ENCODE measurements at places on chromosomes 16 and 17.

DNA sequence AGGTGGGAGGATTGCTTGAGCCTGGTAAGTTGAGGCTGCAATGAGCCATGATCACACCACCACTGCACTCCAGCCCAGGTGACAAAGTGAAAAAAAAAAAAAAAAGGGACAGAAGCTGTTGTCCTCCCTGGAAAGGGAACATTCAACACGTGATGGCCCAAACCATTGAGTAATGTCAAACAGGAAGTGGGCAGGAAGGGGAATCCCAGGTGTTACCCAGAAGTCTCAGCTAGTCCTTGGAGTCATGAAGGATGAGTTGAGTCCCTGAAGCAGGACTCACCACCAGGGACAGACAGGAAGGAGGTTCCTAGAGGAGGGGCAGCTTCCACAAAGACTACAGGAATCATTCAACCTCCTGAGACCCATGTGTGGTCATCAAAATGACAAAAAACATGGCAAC lies 19.8 kb upstream of the CMIP start:
- no peak overlapping the region for H3K27ac ChIP-seq
- peaks cover 3% of the 10 kb centered on the region for H3K4me1 ChIP-seq
- no peaks in the 10 kb centered on the region for H3K27me3 ChIP-seq

GRCh38 chr17:7883781-7884386 lies 4.7 kb upstream of the CHD3 start:
- peaks cover 21% of the 10 kb centered on the region for H3K4me1 ChIP-seq
- no peaks in the 10 kb centered on the region for H3K27me3 ChIP-seq
- peak overlapping the region; percentile 94 for H3K27ac ChIP-seq
- peaks cover 33% of the 10 kb centered on the region for H3K36me3 ChIP-seq
- H3K4me3 ChIP-seq, result peak overlapping the region; percentile 12

GRCh38 chr16:84677017-84677803 lies 22.6 kb upstream of the USP10 start:
- H3K4me1 ChIP-seq, result peaks cover 14% of the 10 kb centered on the region
- no peaks in the 10 kb centered on the region for H3K36me3 ChIP-seq
- no peaks in the 10 kb centered on the region for H3K27me3 ChIP-seq

- H3K4me1 ChIP-seq, result no peaks in the 10 kb centered on the region
- no peak overlapping the region for H3K4me3 ChIP-seq
- DNase-seq, result peak; percentile 41
- no peaks in the 10 kb centered on the region for H3K36me3 ChIP-seq
- H3K27ac ChIP-seq, result no peak overlapping the region
Observed at GRCh38 chr17:80425835-80426426, 11.0 kb downstream of the ENDOV start.

GRCh38 chr17:31072186-31072585 lies 22.6 kb upstream of the NF1 start:
- H3K4me1 ChIP-seq, result peaks cover 43% of the 10 kb centered on the region
- peak; percentile 67 for DNase-seq
- H3K27me3 ChIP-seq, result no peaks in the 10 kb centered on the region

GRCh38 chr16:56608876-56609462 lies 585 bp downstream of the MT2A start:
- H3K4me3 ChIP-seq, result peak overlapping the region; percentile 54
- peak overlapping the region; percentile 100 for H3K27ac ChIP-seq
- H3K36me3 ChIP-seq, result peaks cover 17% of the 10 kb centered on the region
- peaks cover 62% of the 10 kb centered on the region for H3K4me1 ChIP-seq

GRCh38 chr16:15440852-15441251 lies 6.5 kb downstream of the BMERB1 start:
- no peaks in the 10 kb centered on the region for H3K27me3 ChIP-seq
- DNase-seq, result no peak
- H3K4me3 ChIP-seq, result no peak overlapping the region
- H3K36me3 ChIP-seq, result no peaks in the 10 kb centered on the region

GRCh38 chr17:75697651-75698291 lies 23.5 kb upstream of the ITGB4 start:
- H3K4me1 ChIP-seq, result peaks cover 68% of the 10 kb centered on the region
- no peak overlapping the region for H3K4me3 ChIP-seq
- DNase-seq, result no peak
- H3K27ac ChIP-seq, result peak overlapping the region; percentile 100
- no peaks in the 10 kb centered on the region for H3K27me3 ChIP-seq
- H3K36me3 ChIP-seq, result peaks cover 65% of the 10 kb centered on the region

GRCh38 chr17:75535119-75535537 lies 9.6 kb downstream of the LLGL2 start:
- H3K4me3 ChIP-seq, result no peak overlapping the region
- no peaks in the 10 kb centered on the region for H3K27me3 ChIP-seq
- peaks cover 16% of the 10 kb centered on the region for H3K36me3 ChIP-seq
- H3K27ac ChIP-seq, result no peak overlapping the region
- peaks cover 5% of the 10 kb centered on the region for H3K4me1 ChIP-seq

DNA sequence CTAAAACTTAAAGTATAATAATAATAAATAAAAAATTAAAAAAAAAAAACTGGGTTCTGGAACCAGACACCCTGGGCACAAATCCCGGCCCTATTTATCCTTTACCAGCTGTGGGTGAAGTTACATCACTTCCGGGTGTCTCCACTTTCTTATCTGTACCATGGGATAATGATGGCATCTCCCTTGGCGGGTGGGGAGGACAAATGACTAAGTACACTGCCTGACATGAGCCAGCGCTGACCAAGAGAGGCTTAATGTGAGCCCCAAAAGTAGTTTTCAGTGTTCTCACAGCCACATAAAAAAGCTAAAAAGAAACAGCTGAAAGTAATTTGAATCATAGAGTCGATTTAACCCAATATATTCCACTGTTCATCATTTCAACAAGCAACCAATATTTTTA lies 424.9 kb downstream of the SOX9 start:
- H3K4me3 ChIP-seq, result no peak overlapping the region
- no peak overlapping the region for H3K27ac ChIP-seq
- H3K36me3 ChIP-seq, result peaks cover 6% of the 10 kb centered on the region
- no peaks in the 10 kb centered on the region for H3K27me3 ChIP-seq

DNA sequence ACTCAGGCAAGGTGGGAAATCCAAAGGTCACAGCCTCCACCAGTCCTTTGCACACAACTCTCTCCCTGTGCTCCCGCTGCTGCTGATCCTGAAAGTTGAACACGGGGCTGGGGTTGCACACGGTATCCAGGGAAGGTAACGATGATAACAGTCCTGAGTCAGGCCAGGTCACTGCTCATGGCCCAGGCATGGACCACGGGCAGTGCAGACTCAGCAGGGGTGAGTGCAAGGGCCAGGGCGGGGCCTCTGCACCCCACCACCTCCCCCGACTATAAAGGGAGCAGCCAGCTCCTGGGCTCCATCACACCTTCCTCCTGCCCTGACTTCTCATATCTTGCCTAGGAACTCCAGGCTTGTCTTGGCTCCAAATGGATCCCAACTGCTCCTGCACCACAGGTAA lies at the start of gene MT1B:
Gene MT1B, plus strand, starts transcription at position 301 of the 400 bp plus-strand sequence. Its CDS starts 68 bp downstream, at position 369.
- H3K36me3 ChIP-seq, result no peaks in the 10 kb centered on the region
- H3K4me1 ChIP-seq, result peaks cover 14% of the 10 kb centered on the region
- H3K4me3 ChIP-seq, result no peak within 1 kb of the TSS
- H3K27me3 ChIP-seq, result no peaks in the 10 kb centered on the region
- no peak within 1 kb of the TSS for H3K27ac ChIP-seq

- H3K27ac ChIP-seq, result no peak overlapping the region
- H3K27me3 ChIP-seq, result no peaks in the 10 kb centered on the region
- H3K36me3 ChIP-seq, result no peaks in the 10 kb centered on the region
- H3K4me3 ChIP-seq, result no peak overlapping the region
- H3K4me1 ChIP-seq, result peaks cover 4% of the 10 kb centered on the region
- DNase-seq, result no peak
Observed at GRCh38 chr16:57489229-57489628, 2.9 kb upstream of the DOK4 start.

DNA sequence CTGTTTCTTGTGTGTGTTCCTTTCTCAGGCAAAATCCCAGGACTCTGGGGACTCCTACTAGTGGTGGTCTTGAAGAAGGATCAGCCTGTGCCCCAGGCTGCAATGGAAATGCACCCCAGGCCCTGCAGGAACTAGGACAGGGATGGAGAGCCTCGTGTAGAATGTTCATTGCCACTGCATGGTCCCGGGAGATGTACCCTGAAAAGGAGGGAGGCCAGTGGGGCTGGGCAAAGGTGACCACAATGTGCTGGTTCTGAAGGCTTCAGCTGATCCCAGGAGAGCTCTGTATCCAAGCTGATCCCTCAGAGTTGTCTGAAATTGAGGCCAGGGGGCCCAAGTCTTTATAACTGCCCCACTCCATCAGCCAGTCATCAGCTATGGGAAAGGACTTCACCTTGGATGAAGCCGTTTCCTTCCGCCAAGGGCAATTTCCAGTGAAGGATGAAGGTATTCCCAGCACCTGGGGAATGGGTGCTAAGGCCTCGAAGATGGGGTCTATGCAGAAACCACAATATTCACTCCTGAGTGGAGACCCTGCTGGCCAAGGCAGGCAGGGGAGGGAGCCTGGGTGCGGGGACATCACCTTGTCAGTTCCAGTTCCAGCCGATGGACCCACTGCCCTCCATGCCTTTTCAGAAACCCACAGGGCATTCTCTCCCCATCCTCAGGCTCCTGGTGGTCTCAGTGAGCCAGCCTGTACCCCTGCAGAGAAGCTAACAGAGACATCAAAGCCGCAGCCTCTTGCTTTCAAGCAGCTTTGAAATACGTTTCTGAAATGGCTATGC lies 59.9 kb upstream of the CDH5 start:
- H3K27me3 ChIP-seq, result no peaks in the 10 kb centered on the region
- no peaks in the 10 kb centered on the region for H3K36me3 ChIP-seq
- no peak overlapping the region for H3K27ac ChIP-seq
- DNase-seq, result no peak
- no peaks in the 10 kb centered on the region for H3K4me1 ChIP-seq
- no peak overlapping the region for H3K4me3 ChIP-seq

DNA sequence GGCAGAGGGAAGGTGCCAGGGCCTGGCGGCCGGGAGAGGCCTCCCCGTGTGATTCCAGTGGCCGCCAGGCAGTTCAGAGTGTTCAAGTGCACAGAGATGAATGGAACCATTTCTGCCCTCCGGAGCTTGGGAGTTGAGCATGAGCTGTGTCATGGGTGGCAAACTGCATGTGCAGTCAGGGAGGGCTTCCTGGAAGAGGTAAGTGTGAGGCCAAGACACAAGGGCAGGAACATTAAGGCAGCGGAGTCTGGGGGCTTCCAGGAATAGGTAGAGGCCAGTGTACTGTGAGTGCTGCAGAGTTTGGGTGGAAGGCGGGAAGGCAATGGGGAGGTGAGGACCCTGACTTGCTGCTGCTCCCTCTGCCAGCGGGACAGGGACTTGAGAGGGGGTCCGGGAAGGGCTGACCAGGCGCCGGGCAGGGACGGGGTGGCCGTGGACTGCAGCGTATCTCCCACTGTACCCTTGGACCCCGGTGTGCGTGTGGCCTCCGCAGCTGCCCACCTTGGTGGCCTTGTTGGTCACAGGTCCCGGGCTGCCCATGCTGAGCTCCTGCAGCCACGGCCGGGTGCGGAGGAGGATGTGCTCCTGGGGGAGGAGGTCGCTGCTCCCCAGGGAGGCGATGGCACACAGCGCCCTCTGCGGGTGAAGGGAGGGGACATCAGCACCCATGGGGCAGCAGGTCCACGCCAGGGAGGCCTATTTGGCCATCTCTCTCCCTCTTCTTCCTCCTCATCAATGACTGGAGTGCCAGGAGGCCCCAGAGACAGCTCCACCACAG lies 7.5 kb upstream of the CEP131 start:
- no peak for DNase-seq
- no peak overlapping the region for H3K27ac ChIP-seq
- peaks cover 16% of the 10 kb centered on the region for H3K36me3 ChIP-seq
- no peaks in the 10 kb centered on the region for H3K27me3 ChIP-seq

GRCh38 chr16:89748921-89749320 lies 27.6 kb downstream of the ZNF276 start:
- H3K36me3 ChIP-seq, result peaks cover 88% of the 10 kb centered on the region
- H3K4me3 ChIP-seq, result no peak overlapping the region
- no peak for DNase-seq
- no peak overlapping the region for H3K27ac ChIP-seq

- H3K27me3 ChIP-seq, result no peaks in the 10 kb centered on the region
- H3K27ac ChIP-seq, result peak overlapping the region; percentile 20
- peak; percentile 86 for DNase-seq
- peaks cover 3% of the 10 kb centered on the region for H3K4me1 ChIP-seq
- peak overlapping the region; percentile 34 for H3K4me3 ChIP-seq
- H3K36me3 ChIP-seq, result no peaks in the 10 kb centered on the region
Observed at GRCh38 chr17:78923660-78924453, 1.3 kb downstream of the TIMP2 start.

DNA sequence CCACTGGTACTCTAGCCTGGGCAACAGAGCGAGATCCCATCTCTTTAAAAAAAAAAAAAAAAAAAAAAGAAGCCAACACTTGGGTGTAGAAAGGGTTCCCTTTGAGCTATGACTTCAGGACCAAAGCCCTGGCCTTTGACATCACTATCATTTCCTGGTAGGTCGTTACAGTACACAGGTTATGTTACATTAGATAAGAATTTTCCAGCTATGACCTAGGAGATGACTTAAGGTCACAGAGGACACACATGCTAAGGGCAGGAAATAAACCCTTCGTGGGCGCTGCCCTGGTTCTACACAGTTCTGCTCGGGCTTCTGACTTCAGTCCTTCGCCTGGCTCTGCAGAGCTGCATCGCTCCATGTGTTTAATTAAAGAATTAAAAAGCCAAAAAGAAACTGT lies 112.0 kb downstream of the ADCY9 start:
- no peak overlapping the region for H3K4me3 ChIP-seq
- no peaks in the 10 kb centered on the region for H3K4me1 ChIP-seq
- DNase-seq, result no peak
- H3K27me3 ChIP-seq, result no peaks in the 10 kb centered on the region
- H3K27ac ChIP-seq, result no peak overlapping the region

DNA sequence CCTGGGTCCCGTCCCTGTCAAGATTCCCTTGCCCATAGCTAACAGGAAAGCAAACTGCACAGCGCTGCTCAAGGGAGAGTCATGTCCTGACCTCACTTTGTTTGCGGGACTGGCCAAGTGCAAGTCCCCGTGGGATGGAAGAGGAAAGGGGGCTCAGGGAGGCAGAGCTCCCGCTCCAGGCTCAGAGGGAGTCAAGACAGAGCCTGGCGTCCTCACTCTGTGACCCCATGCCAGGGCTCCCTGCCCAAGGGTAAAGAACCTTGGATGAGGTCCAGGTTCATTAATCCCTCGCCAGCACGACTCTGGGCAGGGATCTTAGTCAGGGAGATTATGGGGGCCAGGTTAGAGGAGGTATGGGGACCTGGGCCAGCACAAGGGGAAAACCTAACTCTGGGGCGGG lies 51.5 kb upstream of the CBX4 start:
- H3K27ac ChIP-seq, result no peak overlapping the region
- no peaks in the 10 kb centered on the region for H3K4me1 ChIP-seq
- no peaks in the 10 kb centered on the region for H3K27me3 ChIP-seq
- no peaks in the 10 kb centered on the region for H3K36me3 ChIP-seq
- peak; percentile 31 for DNase-seq

- no peaks in the 10 kb centered on the region for H3K36me3 ChIP-seq
- no peak for DNase-seq
- H3K4me3 ChIP-seq, result no peak overlapping the region
- no peak overlapping the region for H3K27ac ChIP-seq
Observed at GRCh38 chr16:56306690-56307533, 115.6 kb downstream of the GNAO1 start.

GRCh38 chr17:82477934-82478333 lies 19.4 kb downstream of the NARF start:
- H3K4me3 ChIP-seq, result no peak overlapping the region
- H3K4me1 ChIP-seq, result no peaks in the 10 kb centered on the region
- peaks cover 33% of the 10 kb centered on the region for H3K36me3 ChIP-seq
- no peak for DNase-seq
- H3K27me3 ChIP-seq, result no peaks in the 10 kb centered on the region
